SHP77 (cell line): ENCODE measurements at places on chromosomes 6 and 20.

- DNase-seq = no peak
Measured at GRCh38 chr20:47003223-47003622, 108.6 kb downstream of the EYA2 start.

- no peak for DNase-seq
Measured at GRCh38 chr6:168248148-168248620, 71.4 kb downstream of the DACT2 start.

GRCh38 chr20:54938707-54939106 lies 463.3 kb downstream of the DOK5 start:
- no peak for DNase-seq

DNA sequence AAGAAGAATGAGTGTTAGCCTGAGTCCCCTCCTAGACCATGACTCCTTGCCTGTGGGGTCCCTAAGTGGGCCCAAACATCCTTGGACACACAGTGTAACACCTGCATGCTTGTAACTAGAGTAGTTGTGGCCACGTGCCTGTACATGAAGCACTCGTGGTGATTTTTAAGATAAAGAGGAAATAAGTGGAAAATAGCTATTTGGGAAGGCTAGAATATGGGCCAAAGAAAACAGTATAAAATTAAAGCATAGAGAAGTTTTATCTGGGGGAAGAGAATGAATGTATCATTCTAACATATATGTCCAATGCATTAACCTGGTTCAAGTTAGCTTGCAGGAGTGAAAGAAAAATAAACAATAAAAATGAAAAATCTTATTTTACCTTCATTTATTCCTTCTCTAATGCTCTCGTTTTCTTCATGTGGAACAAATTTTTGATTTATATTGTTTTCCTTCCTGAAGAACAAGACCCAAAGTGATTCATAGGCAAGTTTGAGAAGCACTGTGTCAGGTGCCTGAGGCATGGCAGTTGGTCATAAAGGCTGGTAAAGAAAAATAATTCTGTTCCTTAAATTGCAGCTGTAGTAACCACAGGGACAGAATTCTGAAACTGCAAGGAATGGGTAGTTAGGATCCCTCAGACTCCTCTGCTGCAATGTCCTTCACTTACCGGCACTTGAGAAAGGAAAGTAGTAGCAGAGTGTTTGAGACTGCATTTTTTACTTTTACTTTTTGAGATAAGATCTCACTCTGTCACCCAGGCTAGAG lies 8.5 kb upstream of the CST3 start:
- DNase-seq = no peak

DNA sequence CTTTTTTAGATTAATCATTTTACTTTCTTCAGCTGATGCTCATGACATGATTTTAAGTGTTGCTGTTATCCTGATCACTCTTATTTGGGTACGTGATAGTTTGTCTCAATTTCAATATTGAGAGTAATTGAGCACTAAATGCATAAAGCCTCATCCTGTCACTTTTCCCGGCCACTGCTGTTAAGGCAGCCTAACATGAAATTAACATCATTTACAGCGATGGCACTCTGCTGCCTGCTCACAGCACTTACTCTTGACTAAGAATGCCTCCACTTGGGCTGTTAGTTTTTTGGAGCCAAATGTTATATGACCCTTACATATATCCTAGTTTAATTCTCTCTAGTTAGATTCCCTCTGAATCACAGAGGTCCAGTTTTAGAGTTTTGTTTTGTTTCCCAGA lies 107.3 kb downstream of the SLX4IP start:
- no peak for DNase-seq

DNA sequence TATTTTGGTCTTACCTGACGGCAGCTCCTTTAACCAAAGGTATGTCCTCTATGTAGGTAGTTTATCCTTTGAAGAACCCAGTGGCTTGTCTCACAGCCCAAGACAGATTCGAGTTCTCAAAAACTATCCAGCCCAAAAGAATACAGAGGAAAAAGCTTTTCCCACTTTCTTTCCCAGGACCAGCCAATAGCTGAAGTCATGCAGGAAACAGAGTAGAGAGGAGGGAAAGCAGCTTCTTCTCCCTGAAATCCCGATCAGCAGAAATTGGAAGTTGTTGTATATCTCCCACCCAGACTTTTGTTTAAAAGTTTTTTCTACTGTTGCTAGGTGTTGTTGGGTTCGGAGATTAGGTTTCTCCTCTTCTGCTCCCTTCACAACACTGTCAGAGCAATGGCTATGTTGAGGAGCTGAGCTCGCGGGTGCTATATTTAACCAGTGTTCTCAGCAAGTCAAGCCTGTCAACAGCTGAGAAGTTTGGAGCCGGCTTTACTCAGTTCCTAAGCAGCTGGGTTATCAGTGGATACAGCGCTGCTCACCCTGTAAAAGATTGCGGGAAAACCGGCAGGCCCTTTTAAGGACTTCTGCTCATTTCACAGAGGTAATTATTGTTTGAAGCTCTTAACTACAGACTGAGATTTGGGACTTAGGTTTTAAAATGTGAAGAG lies at the start of gene FILIP1:
Gene FILIP1, minus strand, starts transcription at position 401 of the 665 bp plus-strand sequence. CDS start 78,828 bp downstream, outside the sequence.
- DNase-seq = no peak

DNA sequence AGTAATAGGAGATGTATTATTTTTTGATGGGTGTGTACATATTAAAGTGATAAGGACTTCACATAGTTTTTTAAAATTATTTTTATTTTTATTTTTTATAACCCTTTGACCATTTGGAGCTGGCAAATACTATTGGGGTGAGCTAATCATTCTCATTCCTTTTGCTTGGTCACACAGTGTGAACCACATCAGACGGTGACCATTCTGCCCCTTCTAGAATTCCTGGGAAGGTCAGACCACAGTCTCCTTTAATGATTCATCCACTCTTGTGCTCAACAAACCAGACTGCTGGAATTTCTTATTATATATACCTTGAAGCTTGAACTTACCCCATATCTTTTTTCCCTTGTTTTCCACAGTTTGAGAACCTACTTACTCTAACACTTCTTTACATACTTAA lies 23.9 kb upstream of the PRL start:
- no peak for DNase-seq

DNA sequence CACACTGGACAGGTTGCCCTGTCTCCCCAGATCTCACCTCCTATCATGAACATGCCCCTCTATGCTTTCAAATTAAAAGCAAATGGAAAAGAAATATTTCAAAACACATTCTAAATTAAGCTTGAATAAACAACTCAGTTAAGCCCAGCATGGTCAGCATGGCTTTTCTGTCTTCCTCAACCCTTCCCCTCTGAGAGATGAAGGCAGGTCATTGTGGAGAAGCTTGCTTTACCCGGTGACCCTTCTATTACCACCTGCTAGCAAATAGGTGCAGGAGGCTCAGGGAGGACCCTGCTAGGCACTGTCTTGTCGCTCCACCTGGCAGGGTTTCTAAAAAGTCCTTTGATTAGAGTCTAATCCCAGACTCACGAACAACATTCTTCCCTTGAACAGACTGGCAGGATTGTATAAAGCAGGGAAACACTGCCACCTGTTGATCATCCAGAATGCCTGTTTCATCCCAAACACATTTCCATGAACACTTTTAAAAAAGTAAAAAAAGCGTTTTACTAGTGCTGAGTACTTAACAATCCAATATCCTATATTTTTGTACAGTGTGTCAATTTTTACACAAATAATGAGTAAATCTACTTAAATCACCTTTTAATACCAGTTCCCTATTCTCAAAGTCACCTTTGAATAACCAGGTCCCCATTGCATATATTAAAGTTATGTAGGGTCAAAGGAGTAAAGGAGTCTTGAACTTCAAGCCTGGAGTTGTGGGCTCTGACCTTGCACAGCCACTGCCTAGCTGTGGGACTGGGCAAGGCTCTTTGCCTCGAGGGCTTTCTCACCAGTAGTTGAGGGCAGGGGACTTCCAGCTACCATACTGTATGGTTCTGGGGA lies 75.5 kb downstream of the GPR6 start:
- peak; percentile 25 for DNase-seq

DNA sequence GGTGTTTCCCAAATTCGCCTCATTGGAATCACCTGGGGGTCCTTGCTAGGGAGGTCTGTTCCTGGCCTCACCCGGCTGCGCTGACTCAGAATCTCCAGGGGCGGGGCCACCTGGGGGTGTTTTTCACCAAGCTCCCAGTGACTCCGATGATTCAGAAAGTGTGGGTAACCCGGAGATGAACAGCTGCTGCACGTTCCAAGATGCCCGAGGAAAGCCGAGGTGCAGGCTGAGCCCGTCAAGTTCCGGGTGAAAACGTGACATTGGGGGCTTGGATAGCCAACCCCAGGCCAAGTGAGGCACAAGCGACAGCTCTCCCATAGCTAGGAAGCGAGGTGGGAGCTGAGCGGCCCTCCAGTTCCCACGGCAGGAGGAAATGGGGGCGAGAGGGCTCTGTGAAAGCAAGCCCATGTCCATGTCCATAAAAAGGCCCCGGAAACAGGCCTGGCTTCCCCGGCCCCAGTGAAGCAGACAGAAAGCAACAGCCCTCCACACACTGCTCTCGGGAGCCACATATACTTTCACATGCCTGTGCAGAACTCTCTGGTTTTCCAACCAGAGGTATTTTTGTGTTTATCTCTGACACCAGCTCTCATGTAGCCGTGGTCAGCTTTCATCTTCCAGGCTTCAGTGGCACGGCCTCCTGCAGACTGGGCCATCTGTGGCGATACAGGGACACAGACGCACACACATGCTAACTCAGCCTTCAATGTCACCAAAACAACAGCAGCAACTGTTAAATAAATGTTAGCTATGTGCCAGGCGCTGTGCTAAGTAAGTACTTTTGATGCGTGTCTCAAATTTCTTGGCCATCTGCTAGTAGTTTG lies 90.7 kb upstream of the CCDC28A start:
- peak; percentile 43 for DNase-seq

GRCh38 chr6:41451515-41452163 lies 94.5 kb upstream of the FOXP4 start:
- DNase-seq = no peak

DNA sequence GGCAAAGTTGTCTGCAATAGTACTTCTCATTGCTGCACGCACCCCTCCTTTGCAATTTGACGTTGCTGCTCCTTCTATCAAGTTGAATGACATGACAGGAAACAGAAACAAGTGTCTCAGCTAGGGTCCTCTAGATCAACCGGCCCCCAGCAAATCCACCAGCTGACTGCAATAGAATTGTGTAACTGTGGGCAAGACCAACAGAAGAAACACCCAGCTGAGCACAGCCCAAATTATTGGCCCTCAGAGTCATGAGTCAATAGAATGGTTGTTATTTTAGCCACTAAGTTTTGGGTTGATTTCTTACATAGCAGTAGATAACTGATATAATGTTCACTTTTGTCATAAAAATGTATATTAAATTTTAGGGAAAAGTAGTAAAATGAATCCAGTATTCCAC lies 202.7 kb downstream of the MAFB start:
- no peak for DNase-seq

DNA sequence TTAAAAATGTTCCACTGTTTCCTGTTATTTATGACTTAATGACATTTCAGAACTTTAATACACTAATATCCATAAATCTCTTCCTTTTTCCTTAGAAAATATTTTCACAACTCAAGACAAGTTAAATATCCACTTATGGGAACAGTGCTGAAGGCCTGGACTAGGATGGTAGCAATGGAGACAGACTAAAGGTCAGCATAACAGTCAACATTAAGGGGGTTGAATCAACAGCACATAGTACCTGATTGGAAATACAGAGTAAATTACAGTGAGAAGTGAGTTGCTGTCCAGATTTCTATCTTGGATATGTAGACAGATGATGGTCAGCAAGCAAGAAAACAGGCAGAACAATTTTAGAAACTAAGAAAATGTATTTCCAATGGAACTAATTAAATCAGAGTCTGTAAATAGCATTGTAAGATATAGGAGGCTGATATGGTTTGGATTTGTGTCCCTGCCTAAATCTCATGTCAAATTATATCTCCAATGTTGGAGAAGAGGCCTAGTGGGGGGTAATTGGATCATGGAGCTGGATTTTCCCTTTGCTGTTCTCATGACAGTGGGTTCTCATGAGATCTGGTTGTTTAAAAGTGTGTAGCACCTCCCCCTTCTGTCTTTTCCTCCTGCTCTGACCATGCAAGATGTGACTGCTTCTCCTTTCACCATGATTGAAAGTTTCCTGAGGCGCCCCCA lies 682.7 kb downstream of the MAFB start:
- no peak for DNase-seq

DNA sequence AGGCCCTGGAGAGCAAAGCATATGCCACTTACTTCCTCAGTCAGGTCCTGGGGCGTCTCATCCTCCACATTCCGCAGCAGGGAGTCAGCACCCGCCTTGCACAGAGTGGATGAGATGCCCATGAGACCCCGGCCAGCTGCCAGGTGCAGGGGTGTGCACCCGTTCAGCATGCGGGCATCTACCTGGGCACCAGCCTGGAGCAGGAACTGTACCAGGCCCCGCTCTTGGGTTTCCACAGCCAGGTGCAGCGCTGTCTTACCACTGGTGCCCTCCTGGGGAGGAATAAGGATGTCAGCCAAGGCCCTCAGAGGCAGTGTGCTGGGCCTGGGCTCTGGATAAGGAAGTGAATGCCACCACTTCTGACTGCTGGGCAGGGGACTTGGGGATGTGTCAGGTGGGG lies 2.7 kb upstream of the SLC35B2 start:
- no peak for DNase-seq

DNA sequence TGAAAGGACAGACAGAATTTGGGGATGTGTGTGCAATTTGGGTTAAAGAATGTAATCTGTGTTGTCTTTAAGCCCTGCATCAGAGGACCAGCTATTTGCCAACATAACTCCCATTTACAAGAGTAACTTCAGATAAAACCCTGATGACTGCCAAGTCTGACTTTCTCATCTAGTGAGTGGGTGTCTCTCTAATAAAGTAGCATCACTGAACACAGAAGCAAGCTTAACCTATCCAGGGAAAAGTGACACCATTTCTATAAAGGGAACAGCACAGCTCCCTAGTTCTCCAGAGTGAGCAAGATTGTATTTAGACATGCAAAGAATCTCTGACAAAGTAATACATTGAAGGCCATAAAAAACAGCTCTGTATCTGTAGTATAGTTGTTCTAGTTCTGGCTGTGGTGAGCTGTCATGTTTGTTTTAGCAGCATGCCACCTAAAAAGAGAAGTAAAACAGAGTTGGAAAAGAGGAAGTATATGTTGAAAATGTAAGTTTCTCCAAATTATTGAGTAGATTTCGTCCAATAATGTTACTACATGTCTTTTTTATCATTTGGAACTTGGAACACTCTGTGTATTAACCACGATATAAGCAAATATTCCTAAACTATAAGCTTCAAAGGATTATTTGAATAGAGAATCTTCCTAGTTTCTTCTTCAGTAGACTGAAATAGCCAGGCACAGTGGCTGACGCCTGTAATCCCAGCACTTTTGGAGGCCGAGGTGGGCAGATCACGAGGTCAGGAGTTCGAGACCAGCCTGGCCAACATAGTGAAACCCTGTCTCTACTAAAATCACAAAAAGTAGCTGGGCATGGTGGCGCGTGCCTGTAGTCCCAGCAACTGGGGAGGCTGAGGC lies 8.8 kb upstream of the PIM1 start:
- DNase-seq = no peak

GRCh38 chr6:76418560-76419223 lies 346.2 kb upstream of the IMPG1 start:
- no peak for DNase-seq
